Colonic mucosa (tissue), 4 donors: ENCODE measurements at places on chromosomes 2 and 18. TPM values are rescaled to one million over a fixed set of nuclear protein-coding genes. Genes with fewer than 3 reads are reported as not detected.

BUB1 gene
- 47.3 TPM for total RNA-seq

- no peak for DNase-seq
These were observed 165.1 kb upstream of the NDUFV2 start for GRCh38 chr18:8937160-8938094.

DNA sequence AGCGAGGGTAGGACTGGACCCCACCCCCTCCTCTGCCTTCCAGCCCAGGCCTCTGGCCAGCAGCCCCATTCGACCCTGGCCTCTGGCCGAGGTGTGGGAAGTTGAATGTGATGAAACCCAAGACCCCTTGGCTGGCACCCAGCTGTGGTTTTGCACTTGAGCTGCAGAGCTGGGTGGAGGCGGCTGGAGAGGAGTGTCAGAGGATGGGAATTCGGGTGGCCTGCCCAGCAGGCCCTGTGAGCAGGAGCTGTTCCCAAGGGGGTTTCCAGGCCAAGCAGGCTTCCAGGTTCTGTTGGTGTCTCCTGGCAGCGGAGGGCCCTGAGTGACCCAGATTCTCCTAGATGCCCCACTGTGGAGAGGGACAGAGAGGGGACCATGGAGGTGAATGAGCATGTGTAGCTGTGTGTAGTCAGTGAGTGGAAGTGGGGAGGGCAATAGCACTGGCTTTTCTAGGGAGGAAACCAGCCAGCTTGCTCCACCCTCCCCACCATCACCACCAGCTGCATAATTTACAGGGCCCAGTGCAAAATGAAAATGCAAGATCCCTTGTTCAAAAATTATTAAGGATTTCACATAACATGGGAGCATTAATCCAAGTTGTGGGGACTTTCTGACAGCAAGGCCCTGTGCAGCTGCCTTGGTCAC, 172.2 kb upstream of the HAAO start:
- peak; percentile 55 for DNase-seq

DNA sequence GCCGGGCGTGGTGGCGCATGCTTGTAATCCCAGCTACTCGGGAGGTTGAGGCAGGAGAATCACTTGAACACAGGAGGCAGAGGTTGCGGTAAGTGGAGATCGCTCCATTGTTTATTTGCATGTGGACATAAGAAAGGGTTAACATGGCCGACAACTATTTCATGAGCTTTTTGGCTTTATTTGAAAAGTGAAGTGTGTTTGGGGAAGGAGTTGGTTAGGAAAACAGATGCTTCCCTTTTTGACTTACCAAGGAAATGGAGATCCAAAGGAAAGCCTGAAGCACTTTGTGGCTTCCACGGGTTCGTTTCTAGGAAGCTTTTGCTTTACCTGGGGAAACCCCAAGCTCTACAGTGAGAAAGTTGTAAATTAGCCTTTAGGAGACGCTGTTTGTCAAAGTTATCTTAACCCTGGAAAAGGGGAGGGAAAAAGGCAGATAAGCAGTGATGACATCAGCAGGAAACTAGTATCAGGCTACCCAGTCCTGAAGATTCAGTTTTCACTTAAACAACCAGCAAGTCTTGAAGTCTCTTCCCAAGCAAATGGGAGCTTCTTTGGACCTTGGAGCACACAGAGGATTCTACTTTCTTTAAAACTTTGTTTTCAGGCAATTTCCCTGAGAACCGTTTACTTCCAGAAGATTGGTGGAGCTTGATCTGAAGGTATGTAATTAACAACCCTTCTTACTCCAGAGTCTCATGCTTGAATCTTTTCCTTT, at the start of gene CASP10:
CASP10 (plus strand) TSS at position 492 of the 715 bp plus-strand sequence. CDS start 2,637 bp downstream, outside the sequence.
- DNase-seq, result peak; percentile 65

GRCh38 chr2:26466662-26467310, 11.1 kb downstream of the OTOF start:
- no peak for DNase-seq

GRCh38 chr2:109510136-109511028, 103.4 kb downstream of the SEPTIN10 start:
- peak; percentile 89 for DNase-seq

DNA sequence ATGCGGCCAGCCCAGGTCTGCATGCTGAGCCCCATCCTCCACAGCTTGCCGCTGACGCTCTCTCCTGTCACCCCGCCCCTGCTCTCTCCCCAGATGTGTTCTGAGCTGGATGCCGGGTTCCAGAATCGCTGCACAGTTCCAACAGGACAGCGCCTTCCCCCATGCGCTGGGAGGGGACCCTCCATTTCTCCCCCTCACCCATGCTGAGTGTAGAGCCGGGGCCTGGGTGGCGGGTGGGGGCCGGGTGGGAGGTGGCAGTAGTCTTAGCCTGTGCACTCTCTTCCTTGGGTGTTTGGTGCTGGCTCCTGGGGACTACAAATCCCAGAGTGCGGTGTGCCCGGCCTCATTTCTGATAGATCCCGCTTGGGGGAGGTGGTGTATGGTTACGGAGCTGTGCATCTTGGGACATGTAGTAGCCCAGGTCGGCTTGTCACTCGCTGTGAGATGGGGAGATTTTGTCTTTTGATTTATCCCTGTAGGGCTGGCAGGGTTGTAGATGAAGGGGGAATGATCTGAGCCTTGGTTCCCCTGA, 6.8 kb downstream of the DNAJB2 start:
- no peak for DNase-seq

GRCh38 chr2:19545507-19545906, 187.1 kb upstream of the OSR1 start:
- DNase-seq, result no peak

GRCh38 chr2:181627545-181627944, 29.4 kb downstream of the CERKL start:
- DNase-seq, result no peak

CNDP1 gene
- 0.10 TPM for total RNA-seq

GRCh38 chr2:39696101-39696553, 30.4 kb downstream of the TMEM178A start:
- DNase-seq, result no peak

LRRC30 gene
- total RNA-seq, result not detected

CDK15 gene
- 0.72 TPM for total RNA-seq

ARHGAP28 gene
- total RNA-seq, result 2.9 TPM
